CD8-positive, alpha-beta memory T cell (primary cell): ENCODE measurements at places on chromosomes 7 and 10. TPM values are rescaled to one million over a fixed set of nuclear protein-coding genes. Genes with fewer than 3 reads are reported as not detected.
A peak's percentile ranks its signal among the peaks of the same experiment; 100 is the strongest.

DNA sequence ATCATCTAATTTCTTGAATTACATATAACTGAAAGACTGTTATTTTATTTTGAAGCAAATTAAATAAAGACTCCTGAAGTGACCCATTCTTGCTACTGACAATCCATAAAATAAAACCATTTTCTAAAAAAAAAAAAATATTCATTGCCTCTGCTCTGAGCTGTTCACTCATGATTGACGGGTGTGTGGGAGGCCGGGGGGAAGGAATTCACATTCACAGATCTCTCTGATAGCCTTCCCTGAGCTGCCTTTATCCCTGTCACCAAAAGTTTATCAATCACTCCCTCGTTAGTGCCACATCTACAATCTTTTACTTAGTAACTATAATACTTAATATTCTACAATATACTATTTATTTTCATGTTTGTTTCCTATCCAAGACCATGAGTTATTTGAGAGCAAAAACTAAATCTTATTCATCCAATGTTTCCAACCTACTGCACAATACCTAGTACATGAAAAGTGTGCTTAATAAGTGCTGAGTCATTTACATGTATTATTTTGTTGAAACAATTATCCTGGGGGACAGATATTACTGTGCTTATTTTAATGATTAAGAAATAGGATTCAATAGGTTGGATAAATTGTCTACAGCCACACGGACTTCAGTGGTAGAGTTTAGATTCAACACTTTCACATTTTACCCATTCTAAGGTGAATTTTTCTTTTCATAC is 618.7 kb downstream of the PHTF2 start:
- no peaks in the 10 kb centered on the region for H3K4me1 ChIP-seq
- no peaks in the 10 kb centered on the region for H3K36me3 ChIP-seq
- no peaks in the 10 kb centered on the region for H3K27me3 ChIP-seq
- DNase-seq: no peak
- no peak overlapping the region for H3K4me3 ChIP-seq

GRCh38 chr7:44967571-44968446 is 11.0 kb downstream of the MYO1G start:
- peaks cover under 1% of the 10 kb centered on the region for H3K4me1 ChIP-seq
- H3K27ac ChIP-seq: no peak overlapping the region
- peaks cover 22% of the 10 kb centered on the region for H3K36me3 ChIP-seq
- DNase-seq: peak; percentile 36
- H3K4me3 ChIP-seq: no peak overlapping the region
- H3K27me3 ChIP-seq: no peaks in the 10 kb centered on the region

DNA sequence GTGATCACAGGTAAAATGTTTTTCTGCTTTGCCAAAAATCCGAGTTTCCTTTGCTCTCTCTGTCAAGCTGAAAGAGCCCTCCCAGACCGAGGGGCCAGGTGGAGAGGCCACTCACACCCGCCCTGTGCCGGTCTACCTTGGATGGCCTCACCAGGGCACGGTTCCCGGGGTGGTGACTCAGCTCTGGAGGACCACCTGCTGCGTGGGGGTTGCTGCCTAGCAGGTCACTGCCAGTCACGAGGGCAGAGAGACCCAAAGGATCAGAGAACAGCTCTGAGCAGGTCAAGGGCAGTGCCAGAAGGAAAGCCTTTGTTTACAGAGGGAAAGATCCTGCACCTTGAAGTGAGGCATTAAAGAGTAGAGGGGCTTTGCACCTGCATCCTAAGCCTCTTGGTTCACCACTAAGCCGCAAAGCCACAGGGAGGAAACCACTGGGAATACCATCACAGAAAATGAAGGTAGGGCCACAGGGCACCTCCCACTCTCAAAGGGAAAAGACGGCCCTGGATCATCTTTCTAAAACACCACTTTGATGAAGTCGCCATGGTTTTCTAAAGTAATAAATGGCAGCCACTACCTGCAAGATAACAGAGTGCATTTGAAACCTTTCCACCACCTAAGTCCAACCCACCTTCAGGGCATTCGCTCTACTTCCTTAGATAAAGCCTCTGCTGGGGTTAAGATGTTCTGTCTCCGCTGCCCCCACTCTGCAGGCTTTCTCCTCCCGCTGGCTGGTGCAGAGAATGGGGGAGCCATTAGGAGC is 160.3 kb upstream of the KLF14 start:
- no peak overlapping the region for H3K27ac ChIP-seq
- peaks cover 42% of the 10 kb centered on the region for H3K4me1 ChIP-seq
- H3K36me3 ChIP-seq: no peaks in the 10 kb centered on the region
- H3K4me3 ChIP-seq: no peak overlapping the region

DNA sequence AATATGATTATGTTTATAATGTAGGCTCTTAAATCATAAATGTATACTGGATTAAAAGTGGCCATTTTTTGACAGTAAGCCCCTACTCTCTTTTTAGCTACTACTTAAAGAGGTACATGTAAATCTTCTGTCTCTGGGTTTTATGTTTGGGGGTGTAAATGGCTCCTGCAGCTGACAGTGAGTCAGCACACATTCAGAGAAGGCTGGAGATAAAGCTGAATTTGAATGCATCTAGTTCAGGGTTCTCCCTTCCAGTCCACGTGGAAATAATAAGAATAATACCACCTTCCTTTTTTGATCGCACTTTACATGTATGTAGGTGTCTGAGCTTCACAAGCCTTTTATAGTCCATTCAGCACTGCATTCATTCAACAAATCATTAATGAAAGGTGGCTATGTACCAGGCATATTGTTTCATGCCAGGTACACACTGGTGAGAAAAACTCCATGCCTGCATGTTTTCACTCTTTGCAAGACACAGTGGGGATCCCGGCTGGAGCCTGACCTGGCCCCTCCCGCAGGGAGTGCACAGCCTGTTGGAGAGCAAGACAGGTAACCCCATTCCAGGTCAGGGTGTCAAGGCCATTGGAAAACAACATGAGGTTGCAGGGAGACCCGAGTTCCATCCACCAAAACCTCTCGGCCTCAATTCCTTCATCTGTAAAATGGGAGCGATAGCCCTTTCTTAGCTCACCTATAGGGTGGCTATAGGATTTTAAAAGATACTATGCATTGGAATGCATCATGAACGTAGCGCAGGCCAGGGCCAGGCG is 107.5 kb upstream of the ANLN start:
- no peaks in the 10 kb centered on the region for H3K27me3 ChIP-seq
- no peak overlapping the region for H3K4me3 ChIP-seq

DNA sequence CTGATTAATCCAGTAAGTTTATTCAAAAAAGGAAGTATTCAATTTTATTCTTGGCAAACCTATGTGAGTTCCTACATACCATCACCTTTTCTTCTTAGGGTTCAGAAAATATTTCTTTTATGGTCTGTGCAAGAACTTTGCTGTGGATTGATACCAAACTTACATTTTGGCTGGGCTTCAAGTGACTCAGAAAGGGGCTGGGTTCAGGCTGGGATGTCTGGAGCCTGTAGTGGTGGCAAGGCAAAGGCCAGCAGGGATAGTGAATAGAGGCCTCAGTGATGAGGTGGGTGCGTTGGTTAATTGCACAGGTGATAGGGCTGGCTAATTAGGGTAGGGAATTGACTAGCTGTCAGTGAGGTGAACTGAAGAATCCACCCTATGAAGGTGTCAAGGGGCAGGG is 40.2 kb upstream of the ATXN7L1 start:
- H3K27ac ChIP-seq: no peak overlapping the region
- no peaks in the 10 kb centered on the region for H3K27me3 ChIP-seq
- no peak overlapping the region for H3K4me3 ChIP-seq
- H3K36me3 ChIP-seq: no peaks in the 10 kb centered on the region

DNA sequence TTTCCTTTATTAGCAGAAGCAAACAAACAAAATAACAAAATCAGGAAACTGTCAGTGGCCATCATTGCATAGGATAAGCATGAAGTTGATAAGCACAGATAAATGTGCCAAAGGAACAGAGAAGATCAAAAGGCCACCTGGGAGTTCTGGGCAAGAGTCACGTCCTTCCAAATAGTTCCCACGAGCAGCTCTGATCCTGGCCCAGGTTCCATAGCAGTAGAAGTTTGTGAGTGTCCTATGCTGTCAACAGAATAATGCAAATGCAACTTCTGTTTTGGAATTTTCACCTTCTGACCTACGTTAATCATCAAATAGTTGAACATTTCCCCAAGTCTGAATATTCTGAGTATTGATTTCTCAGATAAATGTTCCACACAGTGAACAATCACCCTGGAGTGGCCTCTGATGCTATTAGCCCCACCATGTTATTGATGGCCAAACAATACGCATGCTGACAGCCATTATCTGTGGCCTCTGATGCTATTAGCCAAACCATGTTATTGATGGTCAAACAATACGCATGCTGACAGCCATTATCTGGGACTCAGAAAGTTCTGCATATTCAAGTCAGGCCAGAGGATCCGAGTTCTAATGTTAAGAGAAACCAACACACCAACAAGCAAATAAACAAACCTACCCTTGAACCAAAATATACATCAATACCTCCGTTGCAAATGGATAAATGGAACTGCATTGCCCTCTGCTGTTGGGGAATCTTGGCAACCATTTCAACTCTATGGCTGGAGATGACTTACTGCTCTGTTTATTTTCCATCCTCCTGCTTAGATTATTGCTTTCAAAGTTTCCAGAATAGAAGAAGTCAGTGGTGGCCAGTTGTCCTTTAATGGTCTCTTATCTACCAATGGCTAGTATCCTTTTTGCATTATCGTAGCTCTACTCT is 63.3 kb downstream of the MRC1 start:
- H3K36me3 ChIP-seq: no peaks in the 10 kb centered on the region
- H3K27ac ChIP-seq: no peak overlapping the region
- no peak for DNase-seq
- no peak overlapping the region for H3K4me3 ChIP-seq
- H3K4me1 ChIP-seq: no peaks in the 10 kb centered on the region
- no peaks in the 10 kb centered on the region for H3K27me3 ChIP-seq

DNA sequence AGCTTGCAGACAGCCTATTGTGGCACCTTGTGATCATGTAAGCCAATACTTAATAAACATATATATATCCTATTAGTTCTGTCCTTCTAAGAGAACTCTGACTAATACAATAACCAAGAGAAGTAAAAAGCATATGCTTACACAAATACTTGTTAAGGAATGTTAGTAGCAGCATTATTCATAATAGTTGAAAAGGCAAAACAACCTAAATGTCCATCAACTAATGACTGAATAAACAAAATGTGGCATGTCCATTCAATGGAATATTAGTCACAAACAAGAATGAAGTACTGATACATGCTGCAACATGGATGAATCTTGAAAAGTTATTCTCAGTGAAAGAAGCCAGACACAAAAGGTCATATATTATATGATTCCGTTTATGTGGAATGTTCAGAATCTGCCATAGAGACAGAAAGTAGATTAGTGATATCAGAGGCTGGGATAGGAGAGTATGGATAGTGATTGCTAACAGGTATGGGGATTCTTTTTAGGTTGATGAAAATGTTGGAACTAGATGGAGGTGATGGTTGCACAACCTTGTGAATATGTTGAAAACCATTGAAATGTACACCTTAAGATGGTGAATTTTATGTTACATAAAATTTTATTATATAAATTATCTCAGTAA is 112.5 kb upstream of the UNC5B start:
- no peak overlapping the region for H3K4me3 ChIP-seq
- no peak for DNase-seq
- peaks cover 10% of the 10 kb centered on the region for H3K27me3 ChIP-seq
- no peak overlapping the region for H3K27ac ChIP-seq
- no peaks in the 10 kb centered on the region for H3K36me3 ChIP-seq

GRCh38 chr10:92690211-92690914 is 608 bp downstream of the HHEX start:
- H3K36me3 ChIP-seq: no peaks in the 10 kb centered on the region
- H3K27me3 ChIP-seq: peaks cover 38% of the 10 kb centered on the region
- peaks cover 21% of the 10 kb centered on the region for H3K4me1 ChIP-seq
- peak; percentile 67 for DNase-seq

DNA sequence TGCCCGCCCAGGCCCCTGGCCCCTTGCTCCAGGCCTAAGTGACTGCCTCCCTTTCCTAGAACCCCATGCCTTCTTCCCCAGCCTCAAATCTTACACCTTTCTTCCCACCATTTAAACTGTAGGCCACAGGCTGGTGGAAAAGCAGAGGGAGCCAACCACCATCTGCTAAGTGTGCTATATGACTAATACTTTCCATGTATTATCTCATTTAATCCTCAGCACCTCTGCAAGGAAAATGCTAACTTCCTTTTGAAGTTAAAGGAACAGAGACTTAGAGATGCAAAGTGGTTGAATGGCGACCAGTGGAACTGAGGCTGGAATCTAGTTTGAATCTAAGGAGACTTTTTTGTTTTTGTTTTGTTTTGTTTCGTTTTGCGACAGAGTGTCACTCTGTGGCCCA is 17.8 kb upstream of the MTPAP start:
- H3K4me3 ChIP-seq: no peak overlapping the region
- no peaks in the 10 kb centered on the region for H3K4me1 ChIP-seq
- no peaks in the 10 kb centered on the region for H3K36me3 ChIP-seq
- DNase-seq: no peak

GRCh38 chr10:7410862-7411670 is at the start of gene SFMBT2:
Gene SFMBT2, minus strand, starts transcription at chr10:7411034. Its CDS starts 29,136 bp downstream, at chr10:7381898.
- no peaks in the 10 kb centered on the region for H3K27me3 ChIP-seq
- H3K27ac ChIP-seq: peak within 1 kb of the TSS; percentile 84
- H3K4me1 ChIP-seq: peaks cover 33% of the 10 kb centered on the region
- peak; percentile 67 for DNase-seq

DNA sequence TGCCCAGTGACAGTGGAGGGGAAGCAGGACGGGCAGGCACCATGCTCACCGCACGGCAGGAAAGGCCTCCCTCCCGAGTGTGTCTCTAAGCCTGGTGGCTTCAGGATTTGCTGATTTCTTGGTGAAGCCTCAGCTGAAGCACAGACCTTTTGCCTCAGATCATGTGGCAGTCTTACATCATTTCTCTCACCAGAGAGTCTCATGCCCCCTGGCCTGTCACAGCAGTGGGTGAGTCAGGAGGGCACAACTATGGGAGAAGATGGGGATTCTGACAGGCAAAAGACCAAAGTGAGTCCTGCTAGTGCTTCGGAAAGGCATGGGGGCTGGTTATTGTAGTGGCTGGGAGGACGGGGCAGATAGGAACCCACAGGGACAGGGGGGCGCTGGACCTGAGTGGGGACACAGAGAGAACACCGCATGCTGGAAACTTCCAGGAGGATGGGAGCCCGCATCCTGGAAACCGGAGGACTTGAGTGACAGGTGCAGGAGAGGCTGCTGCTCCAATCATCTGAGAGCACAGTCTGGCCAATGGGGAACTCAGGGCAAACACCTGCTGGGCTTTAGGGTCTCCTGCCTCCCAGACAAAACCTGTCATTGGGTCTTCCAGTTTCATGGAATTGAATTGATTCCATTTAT is 166.8 kb downstream of the ADARB2 start:
- H3K4me3 ChIP-seq: no peak overlapping the region
- H3K27ac ChIP-seq: no peak overlapping the region
- no peaks in the 10 kb centered on the region for H3K4me1 ChIP-seq
- no peaks in the 10 kb centered on the region for H3K27me3 ChIP-seq
- no peaks in the 10 kb centered on the region for H3K36me3 ChIP-seq
- DNase-seq: no peak

Gene TCF7L2
- total RNA-seq: 0.89 TPM

Gene NKX1-2
- not detected for total RNA-seq

Gene DYNC1I1
- not detected for total RNA-seq

Gene NUTM2D
- total RNA-seq: 2.7 TPM
